ENCODE measurements at places on chromosomes 6 and 20.

GRCh38 chr20:22807646-22808244 lies 223.4 kb upstream of the FOXA2 start:
- no peak for DNase-seq

GRCh38 chr20:36792422-36792821 lies 18.9 kb upstream of the DSN1 start:
- no peak for DNase-seq

GRCh38 chr6:72952808-72953630 lies 272.3 kb downstream of the KHDC1L start:
- DNase-seq, result no peak

- no peak for DNase-seq
Measured at GRCh38 chr6:90184334-90185298, 112.0 kb downstream of the BACH2 start.

- no peak for DNase-seq
Measured at GRCh38 chr6:47129129-47129528, 87.0 kb upstream of the ADGRF1 start.

- no peak for DNase-seq
Measured at GRCh38 chr20:41540459-41540858, 77.7 kb downstream of the CHD6 start.

DNA sequence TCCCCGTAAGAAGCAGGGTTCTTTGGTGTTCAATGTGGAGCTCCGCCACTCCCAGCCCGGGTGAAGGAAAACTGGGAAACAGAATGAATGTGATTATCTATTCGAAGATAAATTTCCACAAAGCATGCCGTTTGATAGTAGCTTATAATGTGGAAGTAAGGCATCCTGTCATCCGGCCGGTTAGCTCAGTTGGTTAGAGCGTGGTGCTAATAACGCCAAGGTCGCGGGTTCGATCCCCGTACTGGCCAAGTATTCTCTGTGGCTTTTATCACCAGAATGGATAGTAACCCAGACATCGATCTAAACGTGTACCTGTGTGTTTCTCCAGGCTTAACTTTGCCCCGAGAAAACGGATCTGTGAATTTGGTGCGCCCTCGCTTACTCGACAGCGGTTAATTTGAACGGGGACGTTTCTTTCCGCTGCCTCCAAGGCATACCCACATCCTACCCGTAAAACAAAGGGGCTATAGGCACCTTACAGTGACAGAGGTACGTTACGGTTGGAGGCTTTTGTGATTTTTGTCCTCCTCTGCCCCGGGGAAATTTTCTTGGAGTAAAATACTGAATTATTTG lies 215.2 kb upstream of the ZNF184 start:
- DNase-seq, result peak; percentile 79

Measured in GF-D8 (cell line).